ENCODE measurements at places on chromosomes 2 and 18. TPM values are rescaled to one million over a fixed set of nuclear protein-coding genes. Genes with fewer than 3 reads are reported as not detected.

Gene NOSTRIN
- not detected for total RNA-seq

Gene ZNF519
- total RNA-seq, result 25.0 TPM

Gene KIDINS220
- total RNA-seq, result 39.6 TPM

DNA sequence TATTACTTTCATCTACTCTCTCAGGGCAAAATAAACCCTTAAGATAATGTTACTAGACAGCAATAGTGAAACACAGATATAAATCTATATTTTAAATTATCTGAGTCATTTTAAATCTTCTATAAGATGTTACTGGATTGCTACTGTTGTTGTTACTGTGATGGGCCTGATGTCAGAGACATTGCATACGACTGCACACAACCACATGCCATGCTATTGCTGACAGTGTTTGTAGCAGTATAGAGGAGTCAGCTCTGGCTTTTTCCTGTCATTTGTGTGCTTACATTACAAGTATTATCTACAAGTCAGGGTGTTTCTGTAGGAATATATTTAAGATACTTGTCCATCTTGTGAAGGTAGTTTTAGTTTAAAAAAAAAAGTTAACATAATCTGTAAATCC, 63.9 kb downstream of the CCDC148 start:
- DNase-seq, result no peak

DNA sequence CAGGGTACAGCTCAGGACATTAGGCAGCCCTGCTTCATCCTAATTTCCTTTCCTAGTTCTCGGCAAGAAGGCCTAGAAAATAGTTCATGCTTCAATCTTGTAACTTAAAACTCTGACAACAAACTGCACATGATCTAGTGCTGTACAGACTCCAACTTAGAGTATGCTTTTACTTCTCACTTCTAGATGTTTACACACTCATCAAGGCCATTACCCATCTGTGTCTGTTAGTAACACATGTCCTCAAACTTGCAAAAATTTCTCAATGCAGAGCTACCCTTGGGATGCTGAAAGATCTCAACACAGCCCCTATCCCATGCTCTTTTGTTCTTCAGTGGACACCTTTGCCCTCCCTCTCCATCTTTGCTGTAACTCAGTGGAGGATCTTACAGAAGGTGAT, 252.0 kb downstream of the OSR1 start:
- no peak for DNase-seq

All from activated T-cell treated with anti-CD3 and anti-CD28 coated beads, Interleukin-2, amount 50 U/mL, for 72 hours (primary cell).